ENCODE measurements at places on chromosomes 16 and 17.
A peak's percentile ranks its signal among the peaks of the same experiment; 100 is the strongest.

DNA sequence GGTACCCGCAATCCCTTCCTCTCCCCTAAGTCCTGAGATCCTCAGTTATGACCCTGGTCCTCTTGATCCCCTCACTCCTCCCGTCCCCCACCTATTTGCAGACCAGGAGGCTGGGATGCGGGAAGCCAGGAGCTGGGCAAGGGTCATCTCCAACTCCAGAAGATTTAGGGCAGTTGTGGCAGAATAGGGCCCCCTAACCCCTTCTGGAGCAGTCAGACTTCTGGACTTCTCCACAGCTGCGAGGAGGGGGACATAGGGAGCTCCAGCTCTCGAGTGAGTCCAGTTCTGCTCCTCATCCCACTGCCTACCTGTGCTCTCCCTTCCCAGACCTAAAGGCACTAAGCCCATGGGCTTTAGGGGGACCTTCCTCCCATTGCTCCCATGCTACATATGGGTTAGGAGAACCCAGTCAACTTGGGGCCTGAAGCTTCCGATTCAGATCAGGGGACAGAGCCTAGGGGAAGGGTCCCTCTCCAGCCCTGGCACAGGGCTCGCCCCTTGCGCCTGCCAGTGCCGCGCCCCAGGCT lies 1.3 kb downstream of the WNK4 start:
- DNase-seq: no peak

DNA sequence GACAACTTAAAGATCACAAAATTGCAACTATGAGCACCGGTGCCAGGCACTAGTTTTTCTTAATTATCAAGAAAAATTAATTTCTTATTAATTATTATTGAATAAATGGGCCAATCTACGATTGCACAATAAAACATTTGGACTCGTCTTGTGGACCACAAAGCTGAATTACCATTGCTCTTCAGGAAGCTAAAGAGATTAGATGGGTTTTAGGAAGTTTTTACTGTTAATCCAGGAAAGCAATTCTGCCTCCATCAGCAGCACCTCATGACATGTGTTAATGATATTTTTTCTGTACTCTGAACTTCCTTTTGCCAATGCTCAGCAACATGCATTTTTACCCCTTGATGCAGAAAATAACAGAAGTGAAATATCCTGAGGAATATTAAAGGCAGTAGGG lies 37.9 kb downstream of the HS3ST3A1 start:
- no peak for DNase-seq

DNA sequence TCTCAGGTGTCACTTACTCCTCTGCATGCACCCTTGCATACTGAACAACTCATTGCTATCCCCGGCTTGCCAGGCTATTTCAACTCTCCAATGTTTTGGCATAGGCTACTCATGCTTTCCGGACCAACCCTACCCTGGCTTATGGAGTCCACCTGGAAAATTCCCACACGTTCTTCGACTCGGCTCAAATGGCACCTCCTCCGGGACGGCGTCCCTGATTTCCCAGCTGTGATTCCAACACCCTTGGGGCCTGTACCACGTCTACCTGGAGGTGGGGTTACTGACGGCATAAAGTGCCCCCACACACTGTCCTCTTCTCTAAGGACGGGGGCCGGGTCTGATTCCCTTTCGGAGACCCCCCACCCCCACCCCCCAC lies 498 bp downstream of the SMYD4 start:
- DNase-seq: no peak

DNA sequence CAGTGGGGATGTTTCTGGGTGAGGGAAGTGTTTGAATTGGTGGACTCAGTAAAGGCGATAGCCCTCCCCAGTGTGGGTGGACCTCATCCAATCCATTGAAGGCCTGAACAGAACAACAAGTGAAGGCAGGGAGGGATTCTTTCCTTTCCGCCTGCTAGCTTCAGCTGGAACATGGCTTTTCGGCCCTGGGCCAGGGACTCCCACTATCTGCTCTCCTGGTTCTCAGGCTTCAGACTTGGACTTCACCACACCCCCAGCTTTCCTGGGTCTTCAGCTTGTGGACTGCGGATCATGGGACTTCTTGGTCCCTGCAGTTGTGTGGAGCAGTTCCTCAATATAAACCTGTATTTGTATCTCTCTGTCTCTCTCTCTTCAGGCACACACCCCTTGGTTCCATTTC lies 77.9 kb downstream of the SNX29 start:
- no peak for DNase-seq

DNA sequence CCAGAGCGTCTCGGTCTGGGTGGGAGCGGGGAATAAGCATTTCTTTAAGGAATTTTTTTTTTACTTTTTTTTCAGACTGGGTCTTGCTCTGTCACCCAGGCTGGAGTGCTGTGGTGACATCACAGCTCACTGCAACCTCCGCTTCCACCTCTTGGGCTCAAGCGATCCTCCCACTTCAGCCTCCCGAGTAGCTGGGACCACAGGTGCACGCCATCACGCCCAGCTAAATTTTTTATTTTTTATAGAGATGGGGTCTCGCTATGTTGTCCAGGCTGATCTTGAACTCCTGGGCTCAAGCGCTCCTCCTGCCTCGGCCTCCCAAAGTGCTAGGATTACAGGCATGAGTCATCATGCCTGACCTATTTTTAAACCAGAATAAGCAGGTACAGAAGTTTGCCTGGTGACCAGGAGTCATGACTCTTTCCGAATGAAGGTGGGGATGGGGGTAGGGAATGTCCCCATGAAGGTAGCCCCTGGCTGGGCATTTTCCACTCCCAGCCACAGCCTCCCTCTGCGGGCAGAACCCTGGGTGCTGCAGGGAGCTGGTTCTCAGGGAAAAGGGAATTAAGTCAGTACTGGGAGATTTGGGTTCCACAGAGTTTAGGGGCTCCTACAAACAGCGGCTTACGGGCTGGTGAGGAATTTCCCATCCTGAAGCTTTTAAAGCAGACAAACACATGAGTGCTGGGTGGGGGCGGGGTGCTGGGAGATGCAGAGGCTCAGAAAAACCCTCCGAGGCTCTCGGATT lies 48.3 kb downstream of the TBC1D16 start:
- DNase-seq: no peak

DNA sequence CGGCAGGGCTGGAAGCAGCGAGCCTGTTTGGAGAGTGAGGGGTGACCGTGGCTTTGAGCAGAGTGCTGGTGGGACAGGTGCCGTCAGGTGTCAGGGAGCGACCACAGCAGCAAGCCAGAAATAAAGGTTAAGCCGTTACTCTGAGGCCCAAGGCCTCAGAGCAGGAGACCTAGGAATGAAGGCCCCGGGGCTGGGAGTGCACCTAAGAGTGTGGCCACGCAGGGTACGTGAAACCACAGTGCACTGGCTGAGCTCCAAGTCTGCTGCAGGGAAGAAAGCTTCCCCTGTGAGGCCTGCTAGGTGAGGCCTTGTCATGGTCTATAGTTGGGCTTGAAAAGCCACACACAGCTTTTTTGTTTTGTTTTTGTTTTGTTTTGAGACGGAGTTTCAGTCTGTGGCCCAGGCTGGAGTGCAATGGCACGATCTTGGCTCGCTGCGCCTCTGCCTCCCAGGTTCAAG lies 8.7 kb downstream of the CLUAP1 start:
- DNase-seq: no peak

GRCh38 chr16:2243031-2243528 lies 6.8 kb downstream of the DNASE1L2 start:
- no peak for DNase-seq

DNA sequence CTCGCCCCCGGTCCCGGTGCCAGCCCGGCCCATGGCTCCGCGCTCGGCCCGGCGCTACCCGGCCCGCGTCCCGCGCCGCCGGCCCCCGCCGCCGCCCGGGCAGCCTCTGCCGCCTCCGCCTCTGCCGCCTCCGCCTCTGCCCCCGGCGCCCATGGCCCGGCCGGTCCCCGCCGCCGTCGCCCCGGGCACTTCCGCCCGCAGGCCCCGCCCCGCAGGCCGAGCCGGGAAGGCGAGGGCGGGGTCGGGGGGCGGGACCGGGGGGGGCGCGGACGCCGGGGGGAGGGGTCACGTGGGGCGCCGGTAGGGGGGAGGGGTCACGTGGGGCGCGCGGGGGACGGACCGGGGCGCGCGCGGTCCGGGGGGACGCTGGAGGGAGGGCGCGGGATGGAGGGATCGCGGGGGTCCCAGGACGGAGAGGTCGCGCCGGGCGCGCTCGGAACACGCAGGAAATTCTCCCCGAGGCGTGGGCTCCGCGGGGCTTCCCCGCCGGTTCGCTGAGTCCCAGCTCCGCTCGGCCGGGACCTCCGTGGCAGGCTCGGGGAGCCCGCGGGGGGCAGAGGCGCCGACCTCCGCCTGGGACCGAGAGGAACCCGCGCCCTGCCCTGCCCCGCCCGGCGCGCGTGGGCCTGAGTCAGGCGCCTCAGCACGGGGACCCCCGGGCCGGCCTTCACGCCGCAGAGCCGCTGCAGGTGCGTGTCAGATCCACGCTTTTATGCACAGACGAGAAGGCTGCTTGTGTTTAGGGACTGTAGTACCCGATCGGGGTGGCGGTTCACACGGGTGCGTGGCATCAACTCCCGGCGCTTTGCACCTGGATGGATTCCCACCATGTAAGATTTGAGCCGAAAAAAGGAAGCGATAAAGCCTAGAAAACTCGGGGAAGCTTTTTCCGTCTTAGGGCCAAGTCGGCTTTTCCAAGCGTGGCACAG lies at the start of gene PGAP6:
PGAP6 (minus strand) TSS at position 190 of the 929 bp plus-strand sequence; CDS start at position 33, 157 bp downstream.
- no peak for DNase-seq

- no peak for DNase-seq
Observed at GRCh38 chr17:50824429-50824828, 11.0 kb upstream of the WFIKKN2 start.

- peak; percentile 50 for DNase-seq
Observed at GRCh38 chr16:23508589-23509440, 1.5 kb downstream of the GGA2 start.

GRCh38 chr17:70049801-70050591 lies 25.0 kb upstream of the KCNJ16 start:
- DNase-seq: no peak

- no peak for DNase-seq
Observed at GRCh38 chr16:30368792-30369090, 1.6 kb downstream of the TBC1D10B start.

- DNase-seq: no peak
Observed at GRCh38 chr17:36944553-36944952, 4.2 kb upstream of the AATF start.

DNA sequence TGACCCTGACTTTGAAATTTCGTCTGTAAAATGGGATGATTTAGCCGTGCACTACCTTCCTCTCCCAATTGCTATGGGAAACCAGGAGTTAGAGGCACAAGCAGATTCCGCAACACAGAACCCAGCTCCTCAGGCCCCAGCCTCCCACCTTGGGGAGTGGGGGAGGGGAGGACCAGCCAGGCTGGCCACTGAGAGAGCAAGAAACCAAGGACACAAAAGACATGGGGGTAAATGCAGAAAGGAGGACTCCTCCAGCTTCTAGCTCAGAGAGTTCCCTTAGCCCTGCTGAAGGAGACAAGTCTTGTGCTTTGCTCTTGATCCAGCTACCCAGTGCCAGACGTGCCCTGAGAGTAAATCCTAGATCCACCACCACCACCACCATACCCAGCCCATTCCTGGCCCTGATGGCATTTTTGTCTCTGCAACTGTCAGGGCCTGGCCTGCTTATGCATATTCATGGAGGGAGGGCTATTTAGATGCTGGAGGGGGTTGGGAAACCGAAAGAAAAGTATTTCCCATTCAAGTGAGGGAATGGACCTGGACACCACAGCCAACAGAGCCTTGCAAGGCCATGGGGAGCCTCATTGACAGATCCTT lies 25.9 kb downstream of the PITPNM3 start:
- DNase-seq: no peak

GRCh38 chr16:47519546-47519945 lies 58.4 kb downstream of the PHKB start:
- DNase-seq: no peak

GRCh38 chr16:1677339-1677738 lies 740 bp upstream of the JPT2 start:
- DNase-seq: no peak

GRCh38 chr17:57391076-57391825 lies 134.9 kb downstream of the MSI2 start:
- DNase-seq: no peak

GRCh38 chr17:57663326-57664070 lies 81.6 kb downstream of the CCDC182 start:
- no peak for DNase-seq

- DNase-seq: no peak
Observed at GRCh38 chr16:3514621-3515020, 13.8 kb downstream of the CLUAP1 start.

DNA sequence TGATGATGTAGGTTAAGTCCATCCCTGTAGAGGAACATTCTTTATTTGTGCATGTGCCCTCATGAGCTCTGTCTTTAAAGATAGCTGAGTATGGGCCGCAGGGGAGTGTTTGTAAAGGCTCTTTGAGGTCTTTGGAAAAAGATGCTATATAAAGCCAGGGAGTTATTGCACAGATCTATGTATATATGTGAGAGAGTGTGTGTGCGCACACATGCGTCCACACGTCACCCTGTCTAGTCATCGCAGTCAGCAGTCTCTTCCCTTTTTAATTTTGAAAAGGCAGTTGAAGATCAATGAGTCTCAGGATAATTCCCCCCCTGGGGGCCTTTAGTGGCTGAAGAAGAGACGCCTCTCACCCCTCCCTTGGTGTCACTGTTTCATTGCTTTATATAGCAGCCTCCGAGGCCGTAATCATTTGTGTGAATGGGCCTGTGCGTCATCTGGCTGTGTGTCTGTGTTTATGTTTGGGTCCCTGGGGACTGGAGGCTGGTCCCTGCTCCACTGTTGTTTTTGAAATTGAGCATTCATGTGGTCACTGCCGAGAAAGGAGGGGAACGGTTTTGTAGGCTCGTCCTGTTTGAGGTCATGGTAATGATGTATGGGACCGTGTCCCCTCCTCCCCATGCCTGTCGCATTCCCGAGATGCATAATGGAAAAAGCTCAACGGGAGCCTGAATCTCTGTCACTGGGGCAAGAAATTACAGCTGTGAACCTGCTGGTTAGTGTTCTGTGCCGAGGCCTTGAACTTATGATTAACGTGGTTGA lies 143.9 kb downstream of the SNX29 start:
- no peak for DNase-seq

DNA sequence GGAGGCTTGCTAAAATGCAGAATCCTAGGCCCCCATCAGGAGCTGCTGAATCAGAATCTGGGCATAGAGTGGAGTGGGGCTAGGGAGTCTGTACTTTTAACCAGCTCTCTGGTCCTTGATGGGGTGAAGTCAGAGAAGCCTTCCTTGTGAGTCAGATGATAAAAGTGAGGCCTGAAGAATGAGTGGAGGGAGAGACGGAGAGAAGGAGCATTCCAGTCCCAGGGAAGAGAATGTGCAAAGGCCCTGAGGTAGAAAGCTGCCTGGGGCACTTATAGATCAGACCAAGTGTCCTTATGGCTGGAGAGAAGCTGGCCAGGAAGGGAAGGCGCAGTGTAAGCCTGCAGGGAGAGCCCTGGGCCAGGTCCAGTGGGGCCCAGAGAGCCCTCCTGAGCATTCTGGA lies 235.1 kb upstream of the NLRP1 start:
- DNase-seq: no peak

DNA sequence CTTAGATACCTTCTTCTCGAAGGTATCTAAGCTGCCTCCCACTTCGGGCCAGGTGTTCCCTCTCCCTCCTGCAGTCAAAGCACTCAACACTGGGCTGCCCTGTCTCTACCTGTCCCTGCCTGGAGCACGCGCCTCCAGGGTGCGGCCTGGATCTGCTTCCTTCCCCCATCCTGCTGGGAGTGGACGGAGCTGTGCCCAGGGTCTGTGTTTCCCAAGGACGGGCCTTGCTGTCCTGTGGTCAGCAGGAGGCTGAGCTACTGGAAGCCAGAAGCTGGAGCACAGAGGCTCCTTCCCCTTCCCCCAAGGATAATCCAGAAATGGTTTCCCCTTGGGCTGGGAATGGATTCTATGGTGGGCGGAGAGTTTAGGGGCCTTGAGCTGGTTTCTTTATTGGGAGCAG lies 16.7 kb downstream of the LLGL2 start:
- DNase-seq: no peak

Measured in NCI-H524 treated with DMSO at 0.1 percent for 48 hours (cell line).